ENCODE measurements at places on chromosomes 12 and 14.
A peak's percentile ranks its signal among the peaks of the same experiment; 100 is the strongest.

DNA sequence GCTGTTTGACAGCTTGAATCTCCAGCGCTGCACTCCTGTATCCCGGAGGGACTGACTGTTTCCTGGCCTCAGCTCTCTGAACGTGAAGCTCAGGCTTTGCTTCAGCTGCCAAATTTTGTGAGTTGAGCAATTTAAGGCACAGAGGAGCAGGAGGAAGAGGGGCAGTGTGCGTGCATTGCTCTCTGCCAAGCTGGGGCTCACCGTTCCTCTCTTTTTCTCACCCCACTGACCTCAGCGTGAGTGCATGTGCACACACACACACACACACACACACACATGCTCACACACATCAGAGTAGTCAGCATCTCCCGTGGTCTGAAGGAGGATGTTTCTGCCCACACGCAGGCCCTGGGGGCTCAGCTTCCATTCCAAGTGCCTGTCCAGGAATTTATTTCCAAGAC lies 27.8 kb upstream of the BDKRB2 start:
- no peak for DNase-seq

DNA sequence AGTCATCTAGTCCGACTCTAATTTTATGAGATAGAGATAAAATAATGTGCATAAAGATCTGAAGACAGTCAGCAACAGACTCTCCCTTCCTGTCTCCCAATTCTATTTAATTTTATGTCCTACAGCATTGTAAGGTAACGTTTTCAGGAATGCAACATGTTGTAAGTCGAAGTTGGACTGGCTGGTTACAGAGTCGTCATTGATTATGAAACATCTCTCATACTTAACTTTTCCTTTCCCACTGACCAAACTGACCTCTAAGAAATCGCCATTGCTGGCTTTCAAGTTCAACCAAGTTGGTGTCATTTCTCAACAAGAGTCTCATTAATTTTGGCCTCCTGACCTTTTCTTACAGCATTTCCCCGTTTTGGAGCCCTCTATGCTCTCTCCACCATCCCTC lies 4.9 kb upstream of the RIC8B start:
- no peak for DNase-seq

DNA sequence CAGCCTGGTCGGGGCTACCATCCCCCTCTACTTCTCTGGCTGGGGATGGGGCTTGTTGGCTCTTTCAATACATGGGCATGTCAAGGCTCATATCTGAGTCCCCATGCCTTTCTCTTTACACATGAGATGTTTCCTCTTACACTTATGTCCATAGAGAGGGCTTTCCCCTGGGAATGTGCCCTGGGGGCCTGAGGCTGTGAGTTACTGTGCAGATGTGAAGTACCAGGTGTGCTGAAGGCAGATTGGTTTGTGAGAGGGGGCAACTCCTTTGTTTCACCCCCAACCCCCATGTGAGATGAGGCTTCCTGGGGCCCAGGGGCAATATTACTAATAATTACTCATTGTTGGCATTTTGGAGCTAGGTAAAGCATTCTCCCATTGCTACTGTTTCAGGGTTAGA lies 32.8 kb downstream of the NRXN3 start:
- DNase-seq: no peak

- DNase-seq: no peak
Measured at GRCh38 chr14:21001218-21001617, 2.1 kb downstream of the SLC39A2 start.

DNA sequence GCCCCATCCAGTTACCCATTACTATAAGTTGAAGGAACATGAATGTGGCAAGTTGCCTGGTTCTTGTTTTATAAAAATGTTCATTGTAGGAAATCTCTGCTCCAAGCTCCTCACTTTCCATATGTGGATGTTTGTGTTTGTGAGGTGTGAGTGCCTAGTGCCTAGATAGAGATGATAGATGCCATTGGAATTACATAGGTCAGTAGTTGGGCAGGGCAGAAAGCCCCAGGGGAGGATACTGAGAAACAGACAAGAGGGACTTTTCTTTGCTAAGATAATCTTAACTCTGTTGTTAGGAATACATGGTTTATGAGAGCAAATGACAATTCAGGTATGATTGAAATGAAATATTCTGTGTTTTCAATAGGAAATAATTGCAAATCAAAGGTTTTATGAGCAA lies 226.3 kb upstream of the GRIP1 start:
- no peak for DNase-seq

- no peak for DNase-seq
Measured at GRCh38 chr12:94561943-94562411, 88.4 kb downstream of the TMCC3 start.

GRCh38 chr14:98433436-98433835 lies 838.6 kb downstream of the BCL11B start:
- DNase-seq: no peak

GRCh38 chr12:15540005-15540404 lies 217.7 kb downstream of the PTPRO start:
- no peak for DNase-seq

- no peak for DNase-seq
Measured at GRCh38 chr12:116299665-116300328, 22.3 kb upstream of the MED13L start.

- no peak for DNase-seq
Measured at GRCh38 chr12:65188179-65188701, 18.9 kb downstream of the LEMD3 start.

- DNase-seq: no peak
Measured at GRCh38 chr14:56829151-56829550, 18.9 kb upstream of the OTX2 start.

- no peak for DNase-seq
Measured at GRCh38 chr14:63551332-63551731, 8.2 kb upstream of the PPP2R5E start.

DNA sequence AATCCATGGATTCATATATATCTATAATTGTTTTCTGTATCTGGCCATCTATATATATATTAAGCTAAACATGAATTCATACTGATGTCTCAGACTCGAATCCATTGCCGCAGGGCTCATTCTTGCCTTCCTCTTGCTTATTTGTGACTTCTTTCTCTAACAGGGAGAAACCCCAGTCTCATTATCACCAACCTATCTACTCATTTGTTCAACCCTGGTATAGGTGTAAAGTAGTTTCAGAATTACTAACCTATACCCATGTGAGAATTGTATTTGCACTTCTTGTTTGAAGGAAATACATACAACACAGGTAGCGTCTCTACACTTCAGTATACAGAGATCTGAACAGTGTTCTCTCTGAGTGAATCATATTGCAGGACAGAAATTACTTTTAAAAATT lies 77.7 kb downstream of the PTPN11 start:
- DNase-seq: no peak

GRCh38 chr12:88035907-88036289 lies 6.7 kb upstream of the C12orf50 start:
- no peak for DNase-seq

DNA sequence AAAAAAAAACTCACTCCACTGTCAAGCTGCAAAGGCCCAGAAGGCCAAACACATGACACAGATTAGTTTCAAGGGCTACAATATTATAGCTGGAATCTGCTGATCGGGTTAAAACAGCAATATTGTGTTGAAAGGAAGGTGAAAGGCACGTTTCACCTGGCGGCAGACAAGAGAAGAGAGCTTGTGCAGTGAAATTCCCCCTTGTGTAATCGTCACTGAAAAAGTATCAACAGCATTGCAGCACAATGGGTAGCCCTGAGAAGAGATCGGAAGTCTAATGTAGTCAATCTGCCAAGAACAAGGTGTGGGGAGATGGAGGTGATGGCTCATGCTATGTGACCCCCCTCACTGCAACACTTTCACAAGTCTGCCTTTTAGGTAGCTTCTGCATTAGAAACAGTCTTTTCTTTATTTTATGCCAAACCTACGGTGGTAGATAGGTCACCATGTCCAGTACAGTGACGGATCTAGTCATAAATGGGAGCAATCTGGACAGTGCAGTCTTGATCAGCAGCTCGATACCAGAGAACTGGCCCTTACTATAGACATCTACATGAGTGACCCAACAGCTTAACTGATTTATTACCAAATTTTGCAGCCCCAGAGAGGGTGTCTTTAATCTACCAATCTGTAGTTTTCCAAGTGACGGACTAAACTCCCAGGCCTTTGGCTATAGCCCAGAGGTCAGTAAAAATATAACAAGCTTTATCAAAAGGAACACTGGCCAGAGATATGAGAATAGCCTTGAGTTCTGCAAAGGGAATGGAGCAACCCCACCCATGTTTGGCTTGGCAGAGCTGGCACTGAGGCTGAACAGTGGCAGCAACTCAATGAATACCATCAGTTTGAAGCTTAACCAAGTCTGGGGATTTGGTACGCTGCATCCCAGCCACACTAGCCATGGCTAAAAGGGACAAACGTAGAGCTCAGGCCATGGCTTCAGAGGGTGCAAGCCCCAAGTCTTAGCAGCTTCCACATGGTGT lies 35.4 kb downstream of the SPTSSA start:
- no peak for DNase-seq

DNA sequence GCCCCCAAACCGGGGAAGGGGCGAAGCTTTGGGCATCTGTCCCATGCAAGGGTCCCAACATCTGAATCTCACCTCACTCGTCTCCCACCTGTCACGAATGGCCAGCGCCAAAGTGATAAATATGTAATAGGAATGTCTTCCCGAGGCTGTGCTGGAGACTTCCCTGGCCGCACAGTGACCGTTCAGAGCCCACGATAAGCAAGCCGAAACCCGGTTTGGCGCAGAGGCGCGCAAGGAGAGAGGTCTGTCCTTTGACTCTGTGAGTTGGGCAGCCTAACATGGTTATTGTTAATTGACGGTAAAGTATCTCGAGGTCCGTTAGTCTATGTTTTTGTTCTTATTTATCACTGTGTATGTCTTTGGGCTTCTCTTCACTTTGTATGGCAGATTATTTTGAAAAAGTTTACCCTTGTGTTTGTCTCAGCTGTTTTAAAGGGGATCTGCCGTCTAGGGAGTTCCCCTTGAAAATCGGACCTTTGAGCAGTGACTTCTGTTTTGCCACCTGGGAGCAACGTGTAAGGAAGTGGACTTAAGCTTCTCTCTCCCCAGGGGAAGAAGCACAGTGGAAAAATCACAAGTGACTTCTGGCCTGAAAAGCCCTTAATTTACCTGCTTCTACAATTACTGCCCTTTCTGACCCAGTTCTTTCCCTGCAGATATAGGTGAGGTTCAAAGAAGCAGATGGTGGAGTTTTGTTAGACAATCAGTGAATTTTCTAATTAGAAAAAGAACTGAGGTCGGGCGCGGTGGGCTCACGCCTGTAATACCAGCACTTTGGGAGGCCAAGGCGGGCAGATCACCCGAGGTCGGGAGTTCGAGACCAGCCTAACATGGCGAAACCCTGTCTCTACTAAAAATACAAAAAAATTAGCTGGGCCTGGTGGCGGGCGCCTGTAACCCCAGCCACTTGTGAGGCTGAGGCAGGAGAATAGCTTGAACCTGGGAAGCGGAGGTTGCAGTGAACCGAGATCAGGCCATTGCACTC lies 1.1 kb upstream of the TM9SF1 start:
- no peak for DNase-seq

- DNase-seq: no peak
Measured at GRCh38 chr12:57896434-57897201, 44.7 kb upstream of the ATP23 start.

DNA sequence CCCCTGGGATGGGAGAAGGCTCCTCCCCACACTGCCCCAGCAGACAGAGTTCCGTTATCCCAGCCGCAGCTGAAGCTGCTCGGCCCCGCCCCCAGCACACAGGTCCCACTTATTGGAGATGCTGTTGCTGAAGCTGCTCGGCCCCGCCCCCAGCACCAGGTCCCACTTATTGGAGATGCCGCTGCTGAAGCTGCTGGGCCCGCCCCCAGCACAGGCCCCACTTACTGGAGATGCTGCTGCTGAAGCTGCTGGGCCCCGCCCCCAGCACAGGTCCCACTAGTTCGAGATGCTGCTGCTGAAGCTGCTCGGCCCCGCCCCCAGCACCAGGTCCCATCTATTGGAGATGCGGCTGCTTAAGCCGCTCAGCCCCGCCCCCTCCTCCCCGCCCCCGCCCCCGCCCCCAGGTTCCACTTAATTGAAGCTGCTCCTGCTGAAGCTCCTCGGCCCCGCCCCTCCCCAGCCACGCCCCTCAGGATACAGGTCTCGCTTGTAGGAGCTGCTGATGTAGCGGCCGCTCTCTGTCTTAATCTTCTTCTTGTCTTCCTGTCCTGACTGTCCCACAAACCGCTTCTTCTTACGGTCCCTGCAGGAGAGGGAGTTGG lies 12.0 kb downstream of the CFAP73 start:
- no peak for DNase-seq

GRCh38 chr12:93829016-93829415 lies 151.8 kb downstream of the CRADD start:
- no peak for DNase-seq

DNA sequence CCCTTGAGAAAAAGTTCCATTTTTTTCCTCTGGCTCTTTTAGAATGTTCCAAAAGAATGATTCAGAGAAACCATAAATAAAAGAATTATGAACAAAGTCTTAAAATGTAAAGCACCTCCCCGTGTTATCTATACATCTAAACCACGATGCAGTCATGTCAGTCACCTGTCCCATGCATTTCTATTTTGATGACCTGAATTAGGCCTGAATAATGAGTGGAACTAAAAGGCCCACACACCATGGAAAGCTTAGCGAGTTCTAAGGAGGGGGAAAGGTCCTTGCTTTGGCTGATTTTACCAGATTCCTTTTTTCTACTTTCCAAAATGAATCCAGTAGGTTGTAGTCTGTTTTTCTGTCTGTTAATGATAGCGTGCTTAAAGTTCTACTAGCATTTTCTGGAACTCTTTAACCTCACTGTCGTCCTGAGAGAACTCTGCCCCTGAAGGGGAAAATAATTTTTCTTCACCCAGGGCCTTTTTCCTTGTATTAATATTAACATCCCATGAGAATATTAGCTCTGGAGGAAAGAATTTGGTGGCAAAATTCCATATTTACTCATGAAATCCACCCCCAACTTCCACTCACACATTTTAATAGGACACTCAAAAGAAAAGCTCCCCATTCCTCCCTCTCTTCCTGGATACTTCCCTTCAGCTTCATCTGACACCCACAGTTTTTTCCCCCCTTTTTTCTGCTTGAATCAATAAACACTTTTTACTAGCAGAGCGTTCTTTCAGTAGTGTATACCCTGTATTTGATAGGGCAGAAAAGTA lies 266.3 kb upstream of the DIO2 start:
- no peak for DNase-seq

- no peak for DNase-seq
Measured at GRCh38 chr14:87049950-87050349, 943.0 kb downstream of the GALC start.

- DNase-seq: peak; percentile 61
Measured at GRCh38 chr12:16350682-16351081, 3.2 kb downstream of the MGST1 start.

GRCh38 chr14:51219473-51220448 lies 20.3 kb upstream of the TMX1 start:
- DNase-seq: peak; percentile 6

- DNase-seq: peak; percentile 28
Measured at GRCh38 chr14:50402965-50403364, 6.3 kb upstream of the CDKL1 start.

- DNase-seq: no peak
Measured at GRCh38 chr12:20004952-20005351, 363.4 kb upstream of the PDE3A start.

- DNase-seq: no peak
Measured at GRCh38 chr12:64595863-64596793, 14.2 kb upstream of the RASSF3 start.

- DNase-seq: no peak
Measured at GRCh38 chr12:53391724-53392123, 11.7 kb downstream of the SP1 start.

- DNase-seq: no peak
Measured at GRCh38 chr12:21502164-21502496, 541 bp downstream of the GOLT1B start.
